ENCODE measurements at places on chromosomes 6 and 20. TPM values are rescaled to one million over a fixed set of nuclear protein-coding genes. Genes with fewer than 3 reads are reported as not detected.

DNA sequence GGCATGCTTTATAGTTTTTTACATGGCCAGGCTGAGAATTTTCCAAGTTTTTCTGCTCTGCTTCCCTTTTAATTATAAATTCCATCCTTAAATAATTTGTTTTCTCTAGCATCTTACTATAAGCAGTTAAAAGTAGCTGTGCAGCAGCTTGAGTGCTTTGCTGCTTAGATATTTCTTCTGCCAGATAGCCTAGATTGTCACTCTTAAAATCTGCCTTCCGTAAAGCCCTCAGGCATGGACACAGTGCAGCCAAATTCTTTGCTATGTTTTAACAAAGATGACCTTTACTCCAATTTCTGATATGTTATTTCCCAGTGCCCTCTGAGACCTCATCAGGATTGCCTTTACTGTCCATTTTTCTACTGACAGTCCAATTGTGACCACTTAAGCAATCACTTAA is 92.6 kb upstream of the SGK1 start:
- peaks cover 2% of the 10 kb centered on the region for H3K4me1 ChIP-seq
- no peak for DNase-seq
- H3K4me3 ChIP-seq, result no peak overlapping the region
- H3K27ac ChIP-seq, result no peak overlapping the region
- no peaks in the 10 kb centered on the region for H3K27me3 ChIP-seq
- no peaks in the 10 kb centered on the region for H3K36me3 ChIP-seq

- no peaks in the 10 kb centered on the region for H3K36me3 ChIP-seq
- DNase-seq, result no peak
- H3K27ac ChIP-seq, result peak overlapping the region; percentile 63
- no peaks in the 10 kb centered on the region for H3K27me3 ChIP-seq
- no peak overlapping the region for H3K4me3 ChIP-seq
Measured at GRCh38 chr6:26224940-26225847, 138.0 kb downstream of the HFE start.

DNA sequence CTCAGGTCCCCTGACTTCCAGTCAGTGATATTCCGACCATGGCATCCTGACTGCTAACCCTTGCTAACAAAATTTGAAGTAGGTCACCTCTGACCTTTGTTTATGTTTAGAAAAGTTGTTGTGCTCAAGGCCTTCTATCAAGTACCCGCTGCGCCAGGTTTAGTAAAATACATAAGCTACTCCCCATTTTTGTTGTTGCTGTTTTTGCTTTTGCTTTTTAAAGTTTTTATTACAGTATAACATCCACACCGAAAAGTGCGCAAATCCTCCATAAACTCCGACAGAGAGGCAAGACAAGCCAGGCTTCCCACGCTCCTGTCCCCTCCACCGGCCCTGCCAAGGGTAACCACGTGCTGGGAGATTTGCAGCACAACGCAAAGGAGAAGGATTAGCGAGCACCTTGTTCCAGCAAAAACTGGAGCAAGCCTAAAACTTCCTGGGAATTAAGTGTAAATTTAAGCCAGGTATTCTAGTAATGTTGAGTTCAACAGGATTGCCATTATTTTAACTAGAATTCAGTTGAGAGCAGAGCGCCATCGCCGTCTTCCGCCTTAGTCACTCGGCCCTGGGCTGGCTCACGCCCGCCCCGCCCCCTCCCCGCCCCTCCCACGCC is 17.8 kb upstream of the HMGN4 start:
- H3K36me3 ChIP-seq, result no peaks in the 10 kb centered on the region
- peaks cover 14% of the 10 kb centered on the region for H3K4me1 ChIP-seq
- no peak for DNase-seq
- H3K27ac ChIP-seq, result peak overlapping the region; percentile 92
- H3K27me3 ChIP-seq, result no peaks in the 10 kb centered on the region

EYA4 gene
- 0.26 TPM for total RNA-seq

SLC22A7 gene
- total RNA-seq, result not detected

DNA sequence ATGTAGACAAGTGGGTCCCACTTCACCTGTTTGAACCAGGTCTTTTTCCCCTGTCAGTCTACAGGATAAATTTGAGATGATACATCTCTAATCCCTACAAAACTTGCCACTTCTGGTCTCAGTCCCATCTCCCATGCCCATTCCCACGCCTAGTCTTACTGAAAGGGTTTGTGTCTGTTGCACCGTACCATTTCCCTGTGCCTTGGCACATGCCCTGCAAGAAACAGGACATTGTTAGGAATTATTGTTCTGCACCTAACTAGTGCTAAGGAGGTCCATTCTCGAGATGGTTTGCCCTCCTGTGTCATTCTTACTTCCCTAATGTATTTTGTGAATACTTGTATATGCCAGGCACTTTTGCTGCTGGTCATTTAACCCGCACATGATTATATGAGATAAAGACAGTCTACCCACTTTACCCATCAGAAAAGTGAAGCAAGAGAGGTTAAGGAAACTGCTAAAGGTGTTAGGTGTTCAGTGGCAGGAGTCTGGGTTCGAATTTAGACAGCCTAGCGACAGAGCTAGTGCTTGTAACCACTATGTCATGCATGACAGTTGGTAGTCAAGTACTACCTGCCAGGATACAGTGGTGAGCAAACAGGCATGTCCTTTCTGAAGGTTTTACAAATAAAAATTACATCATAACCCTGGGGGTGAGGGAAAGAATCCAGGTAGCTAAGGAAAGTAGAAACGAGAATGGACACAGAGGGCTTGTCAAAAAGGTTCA is 12.7 kb downstream of the FAM217A start:
- H3K4me3 ChIP-seq, result no peak overlapping the region
- peak; percentile 50 for DNase-seq

GNRH2 gene
- not detected for total RNA-seq

GRCh38 chr20:17946040-17946439 is 22.6 kb downstream of the SNX5 start:
- DNase-seq, result no peak
- no peaks in the 10 kb centered on the region for H3K4me1 ChIP-seq
- H3K4me3 ChIP-seq, result no peak overlapping the region

GRCh38 chr6:75337835-75338580 is 53.4 kb upstream of the TMEM30A start:
- no peaks in the 10 kb centered on the region for H3K27me3 ChIP-seq
- no peaks in the 10 kb centered on the region for H3K36me3 ChIP-seq
- DNase-seq, result no peak
- no peak overlapping the region for H3K27ac ChIP-seq
- no peaks in the 10 kb centered on the region for H3K4me1 ChIP-seq

DNA sequence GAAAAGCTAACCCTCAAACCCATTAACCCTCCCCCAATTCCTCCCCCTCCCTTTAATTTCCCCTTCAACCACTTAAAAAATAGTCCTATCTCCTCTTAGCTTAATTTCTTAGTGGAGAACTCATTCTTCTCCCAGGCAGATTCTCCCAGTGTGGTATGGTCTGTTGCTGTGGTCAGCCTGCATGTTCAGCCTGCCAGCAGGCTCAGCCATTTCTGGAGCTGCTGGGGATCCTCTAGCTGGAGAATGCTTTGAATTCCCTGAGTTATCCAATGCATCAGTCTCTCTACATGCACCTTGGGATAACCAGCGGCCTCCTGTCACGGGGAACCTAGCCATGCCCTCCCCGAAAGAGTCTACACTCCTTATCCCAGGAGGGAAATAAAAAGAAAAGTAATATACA is 375.4 kb upstream of the RSPO3 start:
- H3K27ac ChIP-seq, result no peak overlapping the region
- no peaks in the 10 kb centered on the region for H3K27me3 ChIP-seq
- H3K36me3 ChIP-seq, result no peaks in the 10 kb centered on the region

DNA sequence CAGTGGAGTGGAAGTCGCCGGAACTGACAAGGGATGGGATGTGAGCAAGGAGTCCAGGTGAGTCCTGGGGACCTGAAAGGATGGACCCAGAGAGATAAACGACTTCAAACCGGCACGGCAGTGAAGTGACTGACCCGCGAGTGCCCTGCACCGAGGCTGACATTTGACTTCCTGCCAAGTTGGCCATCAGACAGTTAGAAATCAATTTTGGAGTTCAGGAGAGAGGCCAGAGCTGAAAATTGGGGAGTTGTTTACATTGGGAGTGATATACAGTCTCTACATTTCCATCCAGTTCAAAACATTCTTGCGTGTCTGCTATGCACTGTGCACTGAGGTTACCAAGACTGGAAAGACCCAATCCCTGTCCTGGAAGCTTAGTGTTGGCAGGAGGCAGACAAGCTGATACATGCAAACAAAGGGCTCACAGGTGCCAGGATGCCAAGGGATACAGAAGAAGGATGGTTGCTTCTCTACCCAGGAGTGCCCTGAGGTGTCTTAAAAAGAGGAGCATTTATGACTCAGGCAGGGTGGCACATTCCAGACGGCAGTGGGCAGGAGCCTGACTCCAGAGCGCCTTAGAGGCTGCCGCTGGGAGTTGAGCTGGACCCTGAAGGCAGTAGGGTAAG is 186.6 kb downstream of the MTHFD1L start:
- no peak overlapping the region for H3K4me3 ChIP-seq
- DNase-seq, result no peak
- no peaks in the 10 kb centered on the region for H3K4me1 ChIP-seq
- H3K27ac ChIP-seq, result no peak overlapping the region
- H3K36me3 ChIP-seq, result no peaks in the 10 kb centered on the region
- H3K27me3 ChIP-seq, result no peaks in the 10 kb centered on the region

DNA sequence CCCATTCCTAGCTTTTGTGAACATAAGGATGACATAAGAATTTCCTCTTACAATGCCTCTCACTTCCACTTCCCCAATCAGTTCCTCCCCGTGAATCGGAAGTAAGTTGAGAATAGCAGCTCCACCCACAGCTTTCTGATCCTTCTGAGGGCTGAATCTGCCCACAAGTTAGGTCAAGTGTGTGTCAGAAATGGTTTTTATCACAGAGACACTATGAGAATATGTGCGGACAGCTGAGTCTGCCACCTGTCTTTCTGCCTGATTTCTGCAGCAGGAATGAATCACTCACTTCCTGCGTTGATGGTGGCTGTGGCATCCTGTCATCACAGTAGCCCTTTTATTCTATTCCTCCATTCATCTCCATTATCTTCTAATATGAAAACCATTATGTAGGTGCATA is 70.2 kb downstream of the RIN2 start:
- H3K27me3 ChIP-seq, result no peaks in the 10 kb centered on the region
- no peak for DNase-seq
- no peaks in the 10 kb centered on the region for H3K4me1 ChIP-seq
- no peak overlapping the region for H3K27ac ChIP-seq
- no peak overlapping the region for H3K4me3 ChIP-seq

SLC2A10 gene
- 12.2 TPM for total RNA-seq

DNA sequence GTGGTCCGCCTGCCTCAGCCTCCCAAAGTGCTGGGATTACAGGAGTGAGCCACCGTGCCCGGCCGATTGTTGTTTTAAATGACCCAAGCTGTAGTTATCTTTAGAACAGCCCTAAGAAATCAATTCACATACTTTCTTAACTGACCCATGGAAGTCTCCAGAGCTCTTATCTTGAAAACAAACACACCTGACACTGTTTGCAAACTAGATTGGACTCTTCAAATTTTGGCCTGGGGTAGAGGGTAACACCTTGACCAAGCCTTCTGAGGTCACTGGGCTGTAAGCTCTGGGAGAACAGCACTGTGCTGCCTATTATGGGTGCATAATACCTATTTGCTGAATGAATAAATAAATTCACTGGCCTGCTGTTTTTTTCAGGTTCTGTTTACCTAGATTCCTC is 190.6 kb downstream of the AIG1 start:
- H3K36me3 ChIP-seq, result no peaks in the 10 kb centered on the region
- H3K27ac ChIP-seq, result no peak overlapping the region
- no peak overlapping the region for H3K4me3 ChIP-seq
- no peaks in the 10 kb centered on the region for H3K4me1 ChIP-seq

DNA sequence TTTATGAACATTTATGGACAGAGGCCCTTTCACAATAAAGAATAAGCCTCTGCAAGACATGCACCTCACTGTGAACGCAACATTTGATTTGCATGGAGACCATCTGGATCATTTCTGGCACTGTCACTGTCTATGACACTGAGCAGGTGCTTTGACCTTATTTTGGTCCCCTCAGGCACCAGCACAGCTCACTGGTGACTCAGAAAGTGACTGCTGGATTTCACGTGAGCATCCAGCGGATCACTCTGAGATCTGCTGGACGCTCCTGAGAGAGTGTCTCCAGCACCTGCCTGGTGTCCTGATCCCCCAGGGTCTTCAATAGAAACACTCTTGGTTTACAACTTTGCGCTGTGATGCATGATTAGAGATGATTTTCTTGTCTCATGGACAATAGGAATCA is 375.7 kb downstream of the TENT5A start:
- H3K4me3 ChIP-seq, result no peak overlapping the region
- H3K27ac ChIP-seq, result no peak overlapping the region
- H3K36me3 ChIP-seq, result no peaks in the 10 kb centered on the region
- DNase-seq, result no peak
- H3K27me3 ChIP-seq, result no peaks in the 10 kb centered on the region

- H3K27ac ChIP-seq, result no peak overlapping the region
- H3K36me3 ChIP-seq, result no peaks in the 10 kb centered on the region
- DNase-seq, result no peak
Measured at GRCh38 chr6:105929626-105930025, 156.5 kb upstream of the PRDM1 start.

PRELID3B gene
- 20.8 TPM for total RNA-seq

- no peak overlapping the region for H3K4me3 ChIP-seq
- H3K27ac ChIP-seq, result no peak overlapping the region
- no peaks in the 10 kb centered on the region for H3K36me3 ChIP-seq
Measured at GRCh38 chr20:46703435-46703834, 6.0 kb upstream of the SLC2A10 start.

- no peak for DNase-seq
- H3K27me3 ChIP-seq, result no peaks in the 10 kb centered on the region
- no peaks in the 10 kb centered on the region for H3K36me3 ChIP-seq
- H3K27ac ChIP-seq, result no peak overlapping the region
- H3K4me1 ChIP-seq, result no peaks in the 10 kb centered on the region
Measured at GRCh38 chr6:80674669-80675068, 568.2 kb downstream of the BCKDHB start.

MSH5 gene
- 6.7 TPM for total RNA-seq

DNA sequence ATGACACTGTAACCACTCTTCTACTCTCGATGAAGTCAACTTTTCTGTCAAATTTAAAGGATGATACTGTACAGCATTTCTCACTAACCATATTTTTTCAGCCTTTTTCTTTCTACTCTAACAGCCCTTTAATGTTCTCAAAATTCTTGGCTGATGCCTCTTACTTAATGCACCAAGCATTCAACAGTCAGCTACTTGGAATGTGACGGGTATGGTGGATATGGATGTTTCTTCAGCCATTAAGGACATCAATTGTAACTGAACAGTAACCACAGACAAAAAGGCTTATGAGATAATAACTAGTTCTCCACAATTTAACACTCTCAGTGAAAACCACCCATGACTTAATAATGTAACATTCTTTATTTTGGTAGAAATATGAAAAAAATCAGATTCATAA is 467.2 kb upstream of the ZNF337 start:
- no peaks in the 10 kb centered on the region for H3K4me1 ChIP-seq
- DNase-seq, result no peak
- no peak overlapping the region for H3K27ac ChIP-seq
- no peaks in the 10 kb centered on the region for H3K36me3 ChIP-seq
- no peak overlapping the region for H3K4me3 ChIP-seq
- H3K27me3 ChIP-seq, result no peaks in the 10 kb centered on the region

GRCh38 chr20:45892049-45892825 is 1.1 kb downstream of the CTSA start:
- H3K27me3 ChIP-seq, result no peaks in the 10 kb centered on the region
- no peak overlapping the region for H3K4me3 ChIP-seq
- peaks cover 33% of the 10 kb centered on the region for H3K4me1 ChIP-seq
- DNase-seq, result no peak
- no peaks in the 10 kb centered on the region for H3K36me3 ChIP-seq
- H3K27ac ChIP-seq, result no peak overlapping the region

GRCh38 chr20:35129647-35130069 is 17.5 kb downstream of the EDEM2 start:
- no peak overlapping the region for H3K27ac ChIP-seq
- H3K4me1 ChIP-seq, result peaks cover 5% of the 10 kb centered on the region
- H3K4me3 ChIP-seq, result no peak overlapping the region
- peaks cover 55% of the 10 kb centered on the region for H3K36me3 ChIP-seq
- no peaks in the 10 kb centered on the region for H3K27me3 ChIP-seq
